Endodermal cell (in vitro differentiated cells): ENCODE measurements at places on chromosomes 11 and 22. TPM values are rescaled to one million over a fixed set of nuclear protein-coding genes. Genes with fewer than 3 reads are reported as not detected.

GRCh38 chr22:21684492-21685163, 18.8 kb downstream of the PPIL2 start:
- H3K4me3 ChIP-seq, result no peak overlapping the region
- DNase-seq, result peak; percentile 29
- H3K27me3 ChIP-seq, result no peaks in the 10 kb centered on the region
- H3K36me3 ChIP-seq, result peaks cover 18% of the 10 kb centered on the region
- no peaks in the 10 kb centered on the region for H3K4me1 ChIP-seq
- H3K27ac ChIP-seq, result no peak overlapping the region

DNA sequence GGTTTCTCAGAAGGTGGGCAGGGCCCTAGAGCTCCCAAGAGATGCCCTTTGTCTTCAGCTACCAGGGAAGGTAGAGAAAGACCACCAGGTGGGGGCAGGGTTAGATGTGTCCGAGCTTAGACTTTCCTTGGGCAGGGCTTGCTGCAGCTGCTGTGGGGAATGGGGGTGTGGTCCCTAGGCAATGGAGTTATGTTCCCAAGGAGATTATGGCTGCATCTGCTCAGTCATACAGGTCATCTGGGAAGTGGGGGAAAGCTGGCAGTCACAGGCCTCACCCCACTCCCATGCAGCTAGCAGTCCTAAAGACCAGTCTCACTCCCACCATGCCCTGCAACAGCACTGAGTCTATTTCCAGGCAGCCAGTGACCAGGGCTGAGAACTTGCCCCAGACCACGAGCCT, 29.5 kb downstream of the MMP27 start:
- H3K27me3 ChIP-seq, result no peaks in the 10 kb centered on the region
- DNase-seq, result no peak
- H3K27ac ChIP-seq, result no peak overlapping the region
- H3K4me1 ChIP-seq, result no peaks in the 10 kb centered on the region
- H3K36me3 ChIP-seq, result no peaks in the 10 kb centered on the region
- no peak overlapping the region for H3K4me3 ChIP-seq

DNA sequence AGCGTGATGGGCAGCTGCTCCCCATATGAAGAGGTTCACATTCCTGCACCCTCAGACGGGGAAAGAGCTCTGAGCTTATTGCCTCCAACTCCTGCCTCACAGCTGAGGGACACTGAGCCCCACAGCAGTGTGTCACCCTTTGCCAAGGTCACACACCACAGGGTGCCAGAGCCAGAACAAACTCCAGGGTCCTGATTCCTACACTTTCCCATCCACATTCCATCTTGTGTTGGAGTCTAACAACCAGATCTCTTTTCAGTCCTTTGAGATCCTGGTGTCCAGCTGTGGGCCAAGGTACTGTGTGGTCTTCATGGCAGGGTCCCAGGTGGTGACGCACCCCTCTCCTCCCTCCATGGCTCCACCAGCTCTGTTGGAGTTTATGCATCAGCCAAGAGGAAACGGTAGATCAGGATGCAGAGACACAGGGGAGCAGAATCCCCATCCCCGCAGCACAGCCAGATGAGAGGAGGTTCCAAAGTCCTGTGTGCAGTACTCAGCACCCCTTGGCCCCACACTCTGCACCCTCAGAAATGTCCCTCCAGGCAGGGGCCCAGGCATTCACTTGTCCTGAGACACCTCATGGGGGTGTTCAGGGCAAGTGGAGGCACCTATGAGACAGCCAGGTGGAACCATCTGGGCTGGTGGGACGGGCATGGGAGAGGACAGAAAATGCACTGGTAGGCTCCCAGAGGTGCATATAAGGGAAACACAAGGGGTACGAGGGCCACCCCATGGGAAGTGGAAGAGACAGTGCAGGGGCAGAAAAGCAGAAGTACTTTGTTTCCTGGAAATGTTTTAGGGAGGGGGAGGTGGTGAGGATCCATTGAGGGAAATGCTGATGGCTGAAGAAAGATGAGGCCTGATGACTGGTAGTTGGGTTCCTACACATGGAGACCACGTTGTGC, 32.6 kb upstream of the GNAZ start:
- no peaks in the 10 kb centered on the region for H3K27me3 ChIP-seq
- no peaks in the 10 kb centered on the region for H3K4me1 ChIP-seq
- no peak overlapping the region for H3K27ac ChIP-seq
- no peak for DNase-seq
- no peak overlapping the region for H3K4me3 ChIP-seq

DNA sequence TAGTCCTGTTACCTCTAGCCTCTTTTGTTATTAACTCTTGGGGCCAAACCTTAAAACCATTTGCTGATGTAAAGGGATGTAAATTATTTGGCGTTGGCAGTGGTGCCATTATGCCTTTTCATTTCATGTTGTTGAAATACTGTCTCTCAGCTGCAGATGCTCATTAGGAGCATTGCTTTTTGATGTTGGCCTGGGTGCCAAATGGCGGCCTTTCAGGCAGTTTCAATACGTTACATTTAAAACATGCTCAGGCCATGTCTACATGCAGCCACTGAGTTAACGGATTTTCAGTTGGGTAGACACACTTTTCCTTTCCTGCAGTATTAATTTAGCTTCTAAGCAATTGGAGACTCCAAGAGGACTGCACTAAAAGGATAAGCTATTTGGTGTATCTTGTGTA, 5.3 kb downstream of the NCAM1 start:
- H3K27ac ChIP-seq, result no peak overlapping the region
- H3K27me3 ChIP-seq, result peaks cover 39% of the 10 kb centered on the region
- H3K4me3 ChIP-seq, result no peak overlapping the region
- no peaks in the 10 kb centered on the region for H3K36me3 ChIP-seq

DNA sequence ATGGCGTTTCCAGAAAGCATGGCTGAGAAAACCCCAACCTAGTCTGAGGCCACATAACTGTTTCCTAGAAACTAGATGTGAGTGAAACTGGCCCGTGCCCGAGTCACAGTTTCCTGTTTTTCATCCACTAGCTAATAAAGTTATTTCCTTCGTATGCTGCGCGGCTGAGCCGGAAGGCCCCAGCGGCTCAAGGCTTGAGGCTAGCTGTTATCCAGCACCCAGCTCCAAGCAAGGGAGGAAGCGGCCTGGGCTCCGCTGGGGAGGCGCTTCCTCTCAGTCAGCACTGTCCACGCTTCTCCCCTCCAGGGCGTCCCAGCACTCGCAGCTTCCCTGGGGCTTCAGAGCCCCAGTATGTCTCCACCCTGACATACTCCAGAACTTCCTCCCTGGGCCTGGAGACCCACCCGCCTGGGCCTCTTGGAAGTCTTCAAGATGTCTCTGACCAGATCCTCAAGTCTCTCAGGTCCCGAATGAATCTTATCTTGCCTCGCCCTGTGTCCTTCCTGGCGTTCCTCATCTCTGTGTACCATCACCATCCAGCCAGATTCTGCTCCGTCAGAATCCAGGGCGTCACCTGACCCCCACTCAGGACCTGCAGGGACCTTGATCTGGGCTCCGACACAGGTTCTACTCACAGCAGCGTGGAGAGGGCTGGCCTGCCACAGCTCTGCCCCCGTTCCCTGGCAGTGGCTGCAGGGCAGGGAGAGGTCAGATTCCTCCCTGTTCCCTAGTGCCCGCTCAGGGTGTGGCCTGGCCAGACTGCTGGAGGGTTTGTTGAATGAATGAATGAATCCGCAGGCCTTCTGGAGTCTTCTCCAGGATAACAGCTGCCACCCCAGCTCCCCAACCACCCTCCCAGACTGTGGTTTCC, 81.9 kb downstream of the LRRC32 start:
- H3K27me3 ChIP-seq, result no peaks in the 10 kb centered on the region
- H3K4me1 ChIP-seq, result peaks cover 4% of the 10 kb centered on the region
- H3K36me3 ChIP-seq, result no peaks in the 10 kb centered on the region
- H3K4me3 ChIP-seq, result no peak overlapping the region
- H3K27ac ChIP-seq, result no peak overlapping the region

DNA sequence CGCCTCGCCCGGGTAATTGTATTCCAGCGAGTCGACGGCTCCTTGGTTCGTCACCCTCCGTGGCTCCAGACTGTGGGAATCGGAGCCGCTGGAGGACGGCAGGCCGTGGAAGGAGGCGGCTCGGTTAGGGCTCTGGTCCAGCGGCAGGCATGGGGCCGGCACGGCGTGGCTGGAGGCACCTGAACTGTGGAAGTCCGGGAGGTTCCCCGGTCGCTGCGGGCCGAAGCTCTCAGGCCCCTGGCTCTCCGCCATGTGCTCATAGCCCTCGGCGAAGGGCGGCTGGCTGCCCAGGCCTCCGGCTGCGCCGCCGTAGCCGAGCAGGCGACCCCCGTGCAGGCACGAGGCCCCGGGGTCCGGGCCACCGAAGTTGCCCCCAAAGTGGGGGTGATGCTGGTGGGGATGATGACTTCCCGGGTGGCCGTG, 1.7 kb downstream of the MN1 start:
- H3K27ac ChIP-seq, result peak overlapping the region; percentile 36
- H3K4me3 ChIP-seq, result peak overlapping the region; percentile 83
- H3K4me1 ChIP-seq, result no peaks in the 10 kb centered on the region
- DNase-seq, result peak; percentile 82
- H3K36me3 ChIP-seq, result no peaks in the 10 kb centered on the region

DNA sequence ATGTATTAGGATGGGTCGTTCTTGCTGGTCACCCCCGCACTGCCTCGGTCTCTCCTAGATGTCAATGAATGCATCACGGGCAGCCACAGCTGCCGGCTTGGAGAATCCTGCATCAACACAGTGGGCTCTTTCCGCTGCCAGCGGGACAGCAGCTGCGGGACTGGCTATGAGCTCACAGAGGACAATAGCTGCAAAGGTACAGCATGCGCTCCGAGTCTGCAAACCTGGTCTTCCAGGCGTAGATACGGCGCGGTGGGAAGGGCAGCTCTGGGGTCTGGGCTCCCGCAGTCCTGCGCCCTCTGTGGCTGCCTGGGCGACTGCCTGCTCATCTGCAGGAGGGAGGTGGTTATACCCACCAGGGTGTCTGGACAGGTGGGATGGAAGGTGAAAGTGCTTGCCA, 31.0 kb downstream of the FBLN1 start:
- no peak for DNase-seq
- no peak overlapping the region for H3K27ac ChIP-seq
- no peaks in the 10 kb centered on the region for H3K27me3 ChIP-seq
- H3K4me1 ChIP-seq, result no peaks in the 10 kb centered on the region

DNA sequence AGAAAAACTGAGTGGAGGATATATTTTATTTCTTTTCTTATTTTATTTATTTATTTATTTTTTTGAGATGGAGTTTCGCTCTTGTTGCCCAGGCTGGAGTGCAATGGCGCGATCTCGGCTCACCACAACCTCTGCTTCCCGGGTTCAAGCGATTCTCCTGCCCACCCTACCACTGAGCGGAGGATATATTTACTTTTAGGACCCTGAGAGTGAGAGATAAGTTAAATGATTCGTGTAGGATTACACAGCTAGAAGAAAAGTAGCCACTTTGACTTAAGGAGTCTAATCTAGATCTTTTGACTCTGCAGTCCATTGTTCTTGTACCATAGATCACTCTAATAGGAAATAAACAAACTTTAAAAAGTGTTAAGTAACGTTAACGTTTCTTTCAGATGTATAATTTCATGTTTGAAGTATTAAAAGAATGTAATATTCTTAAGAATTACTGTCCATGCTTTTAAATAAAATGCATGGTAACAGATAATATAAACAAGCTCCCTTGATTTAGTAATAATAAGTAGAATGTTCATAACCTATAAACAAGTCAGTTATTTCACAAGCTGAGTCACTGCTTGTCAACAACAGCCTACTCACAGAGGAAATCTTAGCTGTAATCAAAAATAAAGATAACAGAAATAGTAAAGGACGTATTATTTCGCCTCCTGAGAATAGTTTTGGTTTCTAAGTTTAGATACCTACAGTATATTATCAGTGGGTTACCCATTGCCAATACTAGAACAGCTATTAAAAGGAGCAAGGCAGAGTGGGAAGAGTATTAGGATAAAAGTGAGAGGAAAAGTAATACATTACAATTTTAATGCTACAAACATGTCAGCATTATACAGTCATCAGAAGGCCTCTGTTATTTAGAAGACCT, 18.6 kb downstream of the USP47 start:
- H3K4me3 ChIP-seq, result no peak overlapping the region
- no peak overlapping the region for H3K27ac ChIP-seq
- no peaks in the 10 kb centered on the region for H3K36me3 ChIP-seq
- H3K27me3 ChIP-seq, result no peaks in the 10 kb centered on the region

- no peaks in the 10 kb centered on the region for H3K4me1 ChIP-seq
- no peaks in the 10 kb centered on the region for H3K36me3 ChIP-seq
- no peak overlapping the region for H3K4me3 ChIP-seq
- DNase-seq, result no peak
Measured at GRCh38 chr11:114237321-114238280, 58.6 kb upstream of the NNMT start.

DNA sequence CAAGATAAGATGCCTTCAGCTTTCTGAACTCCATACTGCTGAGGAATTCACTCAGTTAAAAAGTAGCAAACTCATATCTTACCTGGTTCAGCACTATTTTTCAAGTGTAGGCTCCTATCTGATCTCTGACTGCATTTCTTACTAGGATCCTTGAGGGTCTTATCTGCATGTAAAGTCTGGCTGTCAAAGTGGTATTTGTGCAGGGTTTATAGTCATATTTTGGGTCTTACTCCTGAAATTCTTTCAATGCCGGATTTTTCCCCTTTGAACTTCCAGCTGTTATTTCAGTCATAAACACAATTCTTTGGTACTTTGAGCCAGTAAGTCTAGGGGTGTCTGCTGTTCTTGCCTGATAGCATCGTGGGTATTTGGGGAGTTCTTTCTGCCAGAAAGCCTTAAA, 25.3 kb upstream of the NOX4 start:
- no peaks in the 10 kb centered on the region for H3K4me1 ChIP-seq
- no peak for DNase-seq
- no peaks in the 10 kb centered on the region for H3K27me3 ChIP-seq
- no peak overlapping the region for H3K4me3 ChIP-seq
- no peak overlapping the region for H3K27ac ChIP-seq
- H3K36me3 ChIP-seq, result no peaks in the 10 kb centered on the region

DNA sequence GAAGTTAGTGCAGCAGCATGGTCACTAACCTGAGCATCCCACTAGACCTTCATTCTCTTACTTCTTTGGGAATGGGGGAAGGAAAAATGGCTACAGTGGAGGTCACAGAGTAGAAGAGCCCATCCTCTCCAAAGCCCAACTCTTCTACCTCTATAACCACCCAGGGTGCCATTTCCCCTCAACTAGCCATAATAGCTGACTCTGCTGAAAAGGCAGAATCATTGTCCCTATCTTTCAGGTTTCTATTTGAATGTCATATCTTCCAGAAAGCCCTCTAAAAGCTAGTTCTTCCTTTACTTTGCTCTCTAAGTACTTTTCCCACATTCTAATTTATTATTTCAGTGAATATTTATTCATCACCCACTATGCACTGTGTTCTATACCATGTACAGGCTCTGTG, 421.6 kb downstream of the TENM4 start:
- peaks cover 12% of the 10 kb centered on the region for H3K4me1 ChIP-seq
- no peak for DNase-seq
- H3K27me3 ChIP-seq, result no peaks in the 10 kb centered on the region
- H3K4me3 ChIP-seq, result no peak overlapping the region
- H3K36me3 ChIP-seq, result no peaks in the 10 kb centered on the region

Gene OR2D2
- total RNA-seq, result 0.43 and 1.1 TPM in 2 replicates

Gene CCDC88B
- 14.6 to 33.0 TPM (median 15.2 TPM) in 3 replicates for total RNA-seq

Gene CHRM1
- total RNA-seq, result not detected in 2 replicates

Gene LRRC51
- total RNA-seq, result 9.5 to 14.4 TPM (median 11.0 TPM) in 3 replicates
